Endothelial cell (in vitro differentiated cells): ENCODE measurements at places on chromosomes 3 and 15. TPM values are rescaled to one million over a fixed set of nuclear protein-coding genes. Genes with fewer than 3 reads are reported as not detected.

The ENTPD3 gene
- total RNA-seq, result not detected

- no peak overlapping the region for H3K27ac ChIP-seq
- H3K27me3 ChIP-seq, result peaks cover 4% of the 10 kb centered on the region
Measured at GRCh38 chr3:64901522-64901885, 213.7 kb upstream of the ADAMTS9 start.

DNA sequence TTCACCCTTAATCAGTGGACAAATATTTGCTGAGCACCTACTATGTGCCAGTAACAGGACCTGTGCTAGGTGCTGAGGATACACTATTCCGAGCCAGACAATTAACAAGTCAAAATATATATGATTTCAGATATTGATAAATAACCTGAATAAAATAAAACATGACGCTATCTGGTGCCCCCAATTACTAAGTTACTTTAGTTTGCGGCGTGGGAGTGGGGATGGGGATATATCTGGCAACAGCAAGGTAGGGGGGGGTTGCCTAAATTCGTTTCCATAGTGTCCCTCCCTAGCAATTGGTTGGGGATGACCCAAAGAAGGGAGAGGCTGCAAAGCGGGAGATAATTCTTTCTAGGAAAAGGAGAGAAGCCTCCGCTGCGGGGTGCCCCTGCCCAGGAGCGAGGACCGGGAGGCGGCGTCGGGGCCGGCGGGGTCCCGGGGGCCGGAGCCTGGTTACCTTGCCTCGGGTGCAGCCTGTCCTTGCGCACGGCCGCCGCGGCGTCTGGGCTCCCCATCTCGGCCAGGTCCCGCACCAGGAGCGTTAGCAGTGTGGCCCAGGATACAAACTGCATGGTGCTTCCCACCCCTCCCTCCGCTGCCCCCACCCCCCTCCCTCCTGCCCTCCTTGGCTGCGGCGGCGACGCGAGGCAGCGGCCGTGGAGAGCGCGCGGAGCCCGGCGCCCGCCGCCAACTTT lies 567 bp downstream of the ADAMTS9 start:
- peak overlapping the region; percentile 99 for H3K4me3 ChIP-seq
- no peak for DNase-seq
- H3K36me3 ChIP-seq, result peaks cover 49% of the 10 kb centered on the region
- H3K4me1 ChIP-seq, result peaks cover 47% of the 10 kb centered on the region
- peaks cover 16% of the 10 kb centered on the region for H3K27me3 ChIP-seq

The CEP19 gene
- 6.0 TPM for total RNA-seq

The SH2D7 gene
- not detected for total RNA-seq

DNA sequence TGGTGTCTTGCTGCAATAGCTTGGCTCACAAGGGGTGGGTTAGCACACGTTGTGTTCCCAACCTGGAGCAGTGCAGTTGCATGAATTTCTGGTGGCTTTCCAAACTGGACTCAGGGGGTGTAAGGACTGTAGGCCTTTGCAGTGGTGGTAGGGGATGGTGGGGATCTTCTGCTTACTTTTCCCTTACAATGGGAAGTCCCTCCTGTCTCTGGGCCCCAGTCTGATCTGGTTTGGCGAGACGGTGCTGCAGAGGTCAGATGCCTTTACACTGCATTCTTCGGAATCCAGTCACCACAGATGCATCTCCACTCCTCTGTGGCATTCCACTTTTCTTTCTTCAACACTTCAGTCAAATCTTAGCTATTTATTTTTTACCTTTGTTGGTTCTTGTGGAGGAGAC lies 132.1 kb downstream of the DOCK3 start:
- H3K36me3 ChIP-seq, result peaks cover 7% of the 10 kb centered on the region
- DNase-seq, result no peak
- no peaks in the 10 kb centered on the region for H3K4me1 ChIP-seq
- H3K27ac ChIP-seq, result no peak overlapping the region

- H3K4me3 ChIP-seq, result peak overlapping the region; percentile 59
- H3K27ac ChIP-seq, result no peak overlapping the region
- no peak for DNase-seq
- peaks cover 12% of the 10 kb centered on the region for H3K36me3 ChIP-seq
- peaks cover 10% of the 10 kb centered on the region for H3K27me3 ChIP-seq
Measured at GRCh38 chr15:100373942-100374341, 32.2 kb upstream of the ADAMTS17 start.

The DOCK3 gene
- 1.3 TPM for total RNA-seq

DNA sequence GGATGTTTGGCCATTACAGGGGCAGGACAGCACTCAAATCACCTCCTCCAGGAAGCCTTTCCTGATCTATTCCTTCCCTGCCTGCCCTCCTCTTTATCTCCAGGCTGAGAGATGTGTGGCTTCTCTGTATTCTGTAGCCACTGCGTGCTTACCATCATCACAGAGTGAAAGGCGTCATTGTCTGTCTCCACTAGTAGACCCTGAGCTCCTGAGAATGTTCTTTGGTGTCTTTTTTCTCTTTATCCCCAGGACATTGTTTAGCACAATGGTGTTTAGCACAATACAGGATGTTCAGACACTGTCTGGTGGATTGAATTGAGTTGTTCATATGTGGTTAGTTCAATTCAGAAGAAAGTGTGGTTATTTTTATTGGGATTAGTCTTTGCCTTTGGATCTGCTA lies 26.2 kb upstream of the LARS2 start:
- H3K4me1 ChIP-seq, result peaks cover 12% of the 10 kb centered on the region
- H3K27me3 ChIP-seq, result no peaks in the 10 kb centered on the region
- H3K36me3 ChIP-seq, result no peaks in the 10 kb centered on the region

The ACAN gene
- 0.03 TPM for total RNA-seq

The IMPG2 gene
- total RNA-seq, result 0.74 TPM

The RNU5B-1 gene
- total RNA-seq, result not detected

The EBLN2 gene
- 9.4 TPM for total RNA-seq

DNA sequence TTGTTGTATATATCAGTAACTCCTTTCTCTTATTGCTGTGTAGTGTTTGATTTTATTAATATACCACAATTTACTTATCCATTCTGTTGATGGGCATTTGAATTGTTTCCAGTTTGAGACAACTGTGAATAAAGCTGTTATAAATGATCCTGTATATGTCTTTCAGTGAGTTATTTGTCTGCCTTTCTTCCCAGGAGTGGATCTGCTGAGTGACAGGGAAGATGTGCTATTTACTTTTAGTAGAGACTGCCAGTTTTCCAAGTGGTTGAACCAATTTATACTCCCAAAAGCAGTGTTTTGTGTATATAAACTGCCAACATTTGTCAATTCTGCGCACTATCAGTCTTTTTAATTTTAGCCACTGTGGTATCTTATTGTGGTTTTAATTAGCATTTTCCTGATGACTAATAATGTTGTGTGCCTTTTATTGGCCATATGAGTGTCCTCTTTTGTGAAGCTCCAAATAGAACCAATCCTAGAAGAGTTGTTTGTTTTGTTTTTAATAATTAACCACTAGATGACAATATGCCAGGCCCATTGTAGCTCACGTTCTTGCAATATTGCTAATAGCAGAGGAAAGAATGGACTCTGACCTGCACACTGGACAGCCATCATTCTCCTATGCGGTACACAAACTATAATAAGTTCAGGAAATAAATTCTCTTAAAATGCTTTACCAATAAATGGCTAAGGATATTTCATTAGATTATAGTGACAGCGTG lies 25.3 kb downstream of the TRANK1 start:
- H3K36me3 ChIP-seq, result peaks cover 9% of the 10 kb centered on the region
- DNase-seq, result no peak
- peaks cover 3% of the 10 kb centered on the region for H3K27me3 ChIP-seq
- H3K4me1 ChIP-seq, result no peaks in the 10 kb centered on the region

DNA sequence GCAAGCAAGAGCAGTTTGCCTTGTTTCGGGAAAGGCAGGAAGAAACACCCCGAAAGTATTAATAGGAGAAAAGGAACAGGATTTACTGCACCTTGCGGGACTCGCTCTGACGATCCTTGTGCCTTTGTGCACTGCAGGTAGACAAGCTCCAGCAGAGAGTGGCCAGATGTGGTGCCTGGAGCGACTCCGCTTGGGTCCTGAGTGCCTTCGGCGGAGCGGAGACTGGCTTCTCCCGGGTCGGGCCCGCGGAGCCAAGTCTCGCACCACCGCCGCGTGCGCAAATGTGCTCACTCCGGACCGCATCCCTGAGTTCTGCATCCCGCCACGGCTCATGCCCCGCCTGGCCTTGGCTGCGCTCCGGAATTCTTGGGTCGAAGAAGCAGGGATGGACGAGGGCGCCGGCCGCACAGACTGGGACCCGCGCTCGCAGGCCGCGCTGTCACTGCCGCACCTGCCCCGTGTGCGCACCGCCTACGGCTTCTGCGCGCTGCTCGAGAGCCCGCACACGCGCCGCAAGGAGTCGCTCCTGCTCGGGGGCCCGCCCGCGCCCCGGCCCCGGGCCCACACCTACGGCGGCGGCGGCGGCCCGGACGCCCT lies 769 bp downstream of the C2CD4A start:
- peak overlapping the region; percentile 90 for H3K4me3 ChIP-seq
- peak; percentile 21 for DNase-seq
- peak overlapping the region; percentile 23 for H3K27ac ChIP-seq
- H3K27me3 ChIP-seq, result peaks cover 8% of the 10 kb centered on the region
- peaks cover 4% of the 10 kb centered on the region for H3K36me3 ChIP-seq

The DNASE1L3 gene
- total RNA-seq, result 1.6 TPM

DNA sequence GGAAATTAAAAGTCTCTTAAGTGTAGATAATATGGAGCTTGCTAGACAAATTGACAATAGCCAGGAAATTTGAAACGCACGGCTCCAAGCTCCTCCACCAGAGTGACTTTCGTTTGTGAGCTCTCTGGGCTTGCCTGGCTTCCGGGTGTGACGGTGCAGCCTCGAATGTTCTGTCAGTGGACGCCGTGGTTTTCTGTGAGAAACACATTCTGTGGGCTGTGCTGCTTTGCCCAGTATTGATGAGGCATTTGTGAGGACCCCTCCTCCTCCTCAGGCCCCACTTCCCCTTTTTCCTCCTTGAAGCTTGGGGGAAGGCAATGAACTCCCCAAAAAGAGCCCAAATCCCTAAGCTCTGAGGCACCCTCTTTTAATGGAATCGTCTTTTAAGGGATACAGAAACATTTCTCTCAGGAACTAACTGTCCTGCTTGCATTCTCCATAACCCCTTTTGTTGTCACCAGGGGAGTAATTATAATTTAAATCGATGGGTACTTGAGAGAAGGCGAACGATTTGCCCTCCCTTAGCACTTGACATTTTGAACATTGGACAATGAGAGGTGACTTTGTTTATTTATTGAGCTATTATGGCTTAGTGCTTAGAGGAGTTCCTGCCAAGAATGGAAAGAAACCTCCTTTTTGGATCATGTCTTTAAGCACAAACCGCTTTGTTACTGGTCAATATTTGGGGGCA lies 40.8 kb downstream of the POLR2M start:
- H3K4me1 ChIP-seq, result peaks cover 5% of the 10 kb centered on the region
- peaks cover 1% of the 10 kb centered on the region for H3K27me3 ChIP-seq
- no peaks in the 10 kb centered on the region for H3K36me3 ChIP-seq
- DNase-seq, result no peak
- H3K4me3 ChIP-seq, result no peak overlapping the region
- no peak overlapping the region for H3K27ac ChIP-seq

- no peaks in the 10 kb centered on the region for H3K36me3 ChIP-seq
- no peak overlapping the region for H3K27ac ChIP-seq
Measured at GRCh38 chr15:93617443-93617842, 528.4 kb upstream of the RGMA start.

GRCh38 chr3:72485641-72486040 lies 362.6 kb downstream of the SHQ1 start:
- H3K27me3 ChIP-seq, result peaks cover 4% of the 10 kb centered on the region
- H3K4me3 ChIP-seq, result no peak overlapping the region
- no peak for DNase-seq

The EOMES gene
- total RNA-seq, result 5.1 TPM

The CCR4 gene
- 0.08 TPM for total RNA-seq

- peak overlapping the region; percentile 16 for H3K27ac ChIP-seq
- H3K4me1 ChIP-seq, result peaks cover 3% of the 10 kb centered on the region
- H3K4me3 ChIP-seq, result no peak overlapping the region
- DNase-seq, result no peak
Measured at GRCh38 chr15:70799667-70800450, 36.5 kb upstream of the UACA start.

- peak overlapping the region; percentile 92 for H3K4me3 ChIP-seq
- peaks cover 3% of the 10 kb centered on the region for H3K27me3 ChIP-seq
- H3K36me3 ChIP-seq, result peaks cover under 1% of the 10 kb centered on the region
- no peak for DNase-seq
Measured at GRCh38 chr3:197297002-197297401, 1.4 kb downstream of the DLG1 start.

The SLC12A1 gene
- total RNA-seq, result not detected

- DNase-seq, result no peak
- peak overlapping the region; percentile 96 for H3K4me3 ChIP-seq
- H3K36me3 ChIP-seq, result peaks cover 9% of the 10 kb centered on the region
- H3K27me3 ChIP-seq, result peaks cover 8% of the 10 kb centered on the region
- peak overlapping the region; percentile 8 for H3K27ac ChIP-seq
Measured at GRCh38 chr3:101778385-101779046, 495 bp upstream of the NXPE3 start.

The AMIGO3 gene
- 0.56 TPM for total RNA-seq

The LRRIQ4 gene
- total RNA-seq, result 0.38 TPM

DNA sequence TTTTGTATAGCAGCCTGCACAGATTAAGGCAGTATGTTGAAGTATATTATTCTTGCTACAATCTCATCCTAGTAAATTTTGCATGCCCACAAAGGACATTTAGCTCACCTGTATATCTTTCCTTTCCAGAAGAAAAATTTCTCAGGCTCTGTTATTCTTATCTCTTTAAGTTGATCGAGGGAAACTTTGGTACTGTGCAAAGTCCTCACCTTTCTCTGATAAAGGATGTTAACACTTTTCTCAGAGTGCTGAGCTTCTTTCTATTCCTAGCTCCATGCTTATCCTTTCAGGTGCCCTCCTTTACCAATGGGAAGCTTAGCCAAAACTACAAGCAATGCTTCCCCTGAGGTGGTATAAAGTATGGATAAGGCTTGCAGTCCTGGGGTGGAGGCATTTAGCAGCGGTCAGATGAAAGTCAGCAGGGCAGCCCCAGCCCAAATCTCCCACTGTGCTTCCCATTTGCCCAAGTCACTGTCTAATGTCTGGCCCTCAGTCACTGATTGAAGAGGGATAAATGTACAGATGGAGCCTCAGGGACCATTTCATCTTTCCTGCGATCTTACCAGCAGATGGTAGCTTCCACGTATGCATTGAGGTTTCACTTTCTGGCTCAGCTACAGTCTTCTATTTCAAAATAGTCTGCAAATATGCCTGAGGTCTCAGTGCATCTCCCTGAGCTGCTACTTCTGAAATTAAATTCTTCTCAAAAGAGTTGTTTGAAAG lies 127.8 kb upstream of the P2RY1 start:
- no peak overlapping the region for H3K27ac ChIP-seq
- H3K4me3 ChIP-seq, result no peak overlapping the region
- peaks cover 2% of the 10 kb centered on the region for H3K4me1 ChIP-seq
- no peak for DNase-seq
- no peaks in the 10 kb centered on the region for H3K36me3 ChIP-seq

- no peak overlapping the region for H3K27ac ChIP-seq
- no peak for DNase-seq
- no peak overlapping the region for H3K4me3 ChIP-seq
- no peaks in the 10 kb centered on the region for H3K4me1 ChIP-seq
Measured at GRCh38 chr3:106533788-106534160, 665.0 kb upstream of the CBLB start.

The RAB8B gene
- total RNA-seq, result 92.9 TPM

GRCh38 chr15:100926258-100926657 lies 7.1 kb downstream of the LRRK1 start:
- no peak overlapping the region for H3K4me3 ChIP-seq
- no peaks in the 10 kb centered on the region for H3K36me3 ChIP-seq
- DNase-seq, result no peak
- peaks cover 12% of the 10 kb centered on the region for H3K4me1 ChIP-seq
- no peak overlapping the region for H3K27ac ChIP-seq
